ENCODE measurements at places on chromosomes 16 and 17.
A peak's percentile ranks its signal among the peaks of the same experiment; 100 is the strongest.

- DNase-seq: peak; percentile 84
These were observed 273.6 kb downstream of the GRIN2A start for GRCh38 chr16:9908613-9909012.

GRCh38 chr17:40896916-40897455, 11.9 kb upstream of the KRT20 start:
- DNase-seq: no peak

DNA sequence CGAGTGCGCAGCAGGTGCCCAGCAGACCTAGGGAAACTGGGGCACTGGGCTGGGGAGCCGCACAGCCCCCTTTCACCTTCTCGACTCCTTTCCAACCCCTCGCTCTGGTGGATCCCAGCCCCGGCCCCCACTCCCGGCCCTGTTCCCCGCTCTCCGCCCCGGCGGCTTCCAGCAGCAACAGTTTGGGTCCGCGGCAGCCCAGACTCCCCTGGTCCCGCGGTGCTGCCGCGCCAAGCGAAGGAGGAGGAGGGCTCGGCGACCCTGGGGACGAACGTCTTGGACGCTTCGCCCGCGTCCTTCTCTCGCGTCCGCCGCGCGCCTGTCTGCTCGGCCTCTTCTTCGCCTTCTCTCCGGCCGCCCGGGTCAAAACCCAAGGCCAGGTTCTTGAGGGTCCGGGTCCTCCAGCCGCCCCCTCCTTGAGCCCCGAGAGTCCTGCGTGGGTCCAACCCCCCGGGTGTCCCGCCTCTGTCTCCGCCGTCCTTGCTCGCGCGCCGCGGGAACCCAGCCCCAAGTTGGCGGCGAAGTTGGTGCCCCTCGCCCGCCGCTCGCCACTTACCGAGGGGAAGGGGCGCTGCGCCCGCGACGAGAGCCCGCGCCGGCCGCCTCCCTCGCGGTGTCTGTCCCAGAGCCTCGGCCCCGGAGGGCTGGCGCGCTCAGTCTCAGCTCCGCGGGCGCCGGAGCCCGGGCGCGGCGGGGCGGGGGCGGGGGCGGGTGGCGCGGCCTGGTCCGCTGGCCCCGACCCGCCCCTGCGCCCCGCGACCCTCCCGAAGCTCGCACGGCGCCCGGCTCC, 1.4 kb upstream of the GRIN2C start:
- DNase-seq: no peak

- DNase-seq: no peak
These were observed 72.0 kb downstream of the KANSL1 start for GRCh38 chr17:46121165-46121764.

DNA sequence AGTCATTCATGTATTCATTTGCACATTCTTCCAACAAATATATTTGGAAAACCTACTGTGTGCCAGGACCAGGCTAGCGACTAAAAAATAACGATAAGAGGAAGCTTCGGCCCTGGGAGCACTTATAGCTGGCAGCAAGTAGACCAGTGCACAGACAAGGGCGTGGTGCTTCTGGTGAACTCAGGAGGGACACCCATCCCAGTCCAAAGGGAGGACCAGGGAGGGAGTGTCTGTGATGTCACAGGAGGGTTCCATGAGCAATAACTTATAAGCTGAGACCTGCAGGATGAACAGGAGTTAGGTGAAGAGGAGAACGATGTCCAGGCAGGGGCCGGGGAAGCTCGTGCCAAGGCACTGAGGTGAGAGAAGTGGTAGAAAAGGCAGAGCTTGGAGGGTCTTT, 17.4 kb upstream of the PHOSPHO1 start:
- no peak for DNase-seq

GRCh38 chr17:47891545-47892088, 4.4 kb upstream of the SP2 start:
- DNase-seq: no peak
